Stimulated activated CD4-positive, alpha-beta T cell treated with anti-CD3 and anti-CD28 coated beads, Interleukin-12 subunit alpha, Interleukin-12 subunit beta, amount 100 ng/mL, for 4 hours (primary cell): ENCODE measurements at places on chromosomes 3 and 15.
A peak's percentile ranks its signal among the peaks of the same experiment; 100 is the strongest.

DNA sequence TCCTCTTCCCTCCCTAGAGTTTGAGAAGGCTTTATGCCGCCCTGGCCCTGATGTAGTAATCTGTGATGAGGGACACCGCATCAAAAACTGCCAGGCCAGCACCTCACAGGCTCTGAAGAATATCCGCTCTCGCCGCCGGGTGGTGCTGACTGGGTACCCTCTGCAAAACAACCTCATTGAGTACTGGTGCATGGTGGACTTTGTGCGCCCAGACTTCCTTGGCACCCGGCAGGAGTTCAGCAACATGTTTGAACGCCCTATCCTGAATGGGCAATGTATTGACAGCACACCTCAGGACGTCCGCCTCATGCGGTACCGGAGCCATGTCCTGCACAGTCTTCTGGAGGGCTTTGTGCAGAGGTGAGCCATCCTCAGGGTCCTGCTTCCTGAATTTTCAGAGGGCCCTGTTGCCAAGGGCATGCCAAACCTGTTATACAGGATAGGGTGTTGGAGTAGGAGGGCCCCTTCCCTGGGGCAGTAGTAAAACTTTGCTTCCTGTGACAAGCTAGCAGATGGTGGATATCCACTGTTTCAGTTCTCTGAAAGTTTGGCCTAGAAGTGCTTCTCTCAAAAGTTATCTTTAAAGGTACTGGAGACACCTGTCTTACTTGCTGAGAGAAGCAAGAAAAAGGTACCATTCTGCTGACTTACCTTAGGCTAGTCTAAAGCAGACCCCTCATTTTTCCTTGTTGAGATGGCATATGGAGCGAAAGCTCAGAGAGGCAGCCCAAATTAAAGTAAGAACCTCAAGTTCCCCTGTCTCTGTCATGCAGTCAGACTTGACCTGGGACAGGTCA, 33.7 kb upstream of the TEX264 start:
- DNase-seq: no peak

DNA sequence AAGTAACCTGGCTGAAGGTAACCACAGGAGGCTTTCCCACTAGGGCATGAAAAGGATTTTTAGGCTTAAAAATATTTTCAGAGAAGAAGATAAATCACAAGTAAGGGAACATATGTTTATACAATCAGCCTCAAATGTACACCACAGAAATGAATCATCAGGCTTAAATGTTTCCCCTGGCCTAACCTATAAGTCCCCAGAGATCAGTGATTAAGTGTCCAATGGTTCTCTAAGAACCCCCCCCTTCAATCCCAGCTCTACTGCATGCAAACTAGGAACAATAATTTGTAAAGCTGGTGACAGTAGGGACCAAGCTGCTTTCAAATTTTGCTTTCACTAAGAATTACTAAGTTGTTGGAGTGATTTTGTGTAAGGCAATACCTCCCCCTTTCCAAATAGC, 431.6 kb upstream of the LMCD1 start:
- no peak for DNase-seq

GRCh38 chr3:17806201-17806600, 63.8 kb upstream of the TBC1D5 start:
- DNase-seq: no peak

DNA sequence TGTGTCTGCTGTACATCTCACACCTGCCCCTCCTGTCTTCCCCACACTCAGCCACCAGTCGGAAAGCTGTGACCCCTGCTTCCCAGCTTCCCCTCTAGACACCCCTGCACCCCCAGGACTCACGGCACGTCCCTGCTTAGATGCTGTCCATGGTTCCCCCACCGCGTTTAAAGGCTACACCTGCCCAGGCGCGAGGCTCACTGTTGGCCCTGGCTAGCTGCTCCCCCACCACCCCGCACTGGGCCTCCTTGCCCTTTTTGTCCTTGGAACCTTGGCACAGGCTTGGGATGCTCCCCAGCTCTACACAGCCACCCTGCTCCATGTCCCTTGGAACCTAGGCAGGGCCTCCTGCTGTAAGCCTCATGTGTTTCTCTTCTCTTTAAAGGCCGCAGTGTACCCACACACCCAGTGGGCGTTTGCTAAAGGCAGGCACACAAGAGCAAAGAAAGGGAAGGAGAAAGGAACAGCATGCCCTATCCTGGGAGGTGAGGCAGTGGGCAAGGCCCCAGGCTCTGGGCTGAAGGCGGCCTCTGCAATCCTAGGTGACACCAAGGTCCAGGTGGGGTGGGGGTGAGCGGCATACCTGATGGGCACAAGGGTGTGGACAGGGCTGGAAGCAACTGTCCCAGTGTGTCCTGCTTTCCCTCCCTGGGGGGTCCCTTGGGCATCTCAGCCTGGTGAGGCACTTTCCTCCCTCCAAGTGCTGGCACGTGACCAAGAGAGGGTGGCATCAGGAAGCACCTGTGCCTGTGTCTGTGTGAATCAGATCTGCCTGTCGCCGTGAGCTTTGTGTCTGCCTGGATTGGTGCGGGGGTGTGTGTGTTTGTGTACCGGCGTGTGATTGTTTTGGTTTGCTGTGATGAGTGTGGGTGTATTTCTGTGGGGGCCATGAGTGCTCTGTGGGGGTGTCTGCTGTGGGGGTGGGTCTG, 54.4 kb downstream of the TPRA1 start:
- no peak for DNase-seq

DNA sequence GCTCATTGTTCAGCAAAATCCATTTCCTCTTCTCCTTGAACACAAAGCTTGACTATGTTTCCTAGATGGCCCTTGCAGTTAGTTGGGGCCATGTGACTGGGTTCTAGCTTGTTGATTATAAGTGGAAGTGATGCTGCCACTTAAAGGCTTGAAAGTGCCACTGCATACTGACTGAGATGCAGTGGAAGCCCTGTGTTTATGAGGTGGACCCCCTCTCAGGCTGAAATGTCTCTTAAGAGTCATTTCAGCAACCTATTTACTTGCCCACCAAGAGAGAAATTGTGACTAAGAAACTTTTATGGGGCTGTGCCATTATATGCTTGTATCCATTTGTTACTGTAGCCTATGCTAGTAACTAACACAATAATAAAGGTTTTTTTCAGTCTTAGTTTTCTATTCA, 8.4 kb upstream of the ANP32A start:
- DNase-seq: no peak

- DNase-seq: no peak
Measured at GRCh38 chr3:31968369-31968926, 12.6 kb downstream of the OSBPL10 start.

DNA sequence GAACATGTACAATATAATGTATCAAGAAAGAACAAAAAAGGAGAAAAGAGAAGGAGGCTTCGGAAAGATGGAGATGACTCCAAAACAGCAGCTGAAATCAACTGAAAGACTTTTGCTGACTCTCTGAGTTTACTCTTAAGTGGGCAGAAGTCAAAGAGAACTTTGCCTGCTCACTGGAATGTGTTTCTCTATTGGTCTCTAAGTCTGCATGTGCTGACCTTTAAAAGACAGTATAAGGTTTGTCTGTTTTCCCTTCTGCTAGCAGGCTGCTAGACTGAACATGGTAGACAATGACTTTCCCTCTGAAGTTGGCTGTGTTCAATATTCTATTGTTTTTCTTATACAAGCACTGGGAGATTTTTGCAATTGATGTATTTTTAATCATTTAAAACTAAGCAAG, 7.2 kb upstream of the MAP4 start:
- no peak for DNase-seq

DNA sequence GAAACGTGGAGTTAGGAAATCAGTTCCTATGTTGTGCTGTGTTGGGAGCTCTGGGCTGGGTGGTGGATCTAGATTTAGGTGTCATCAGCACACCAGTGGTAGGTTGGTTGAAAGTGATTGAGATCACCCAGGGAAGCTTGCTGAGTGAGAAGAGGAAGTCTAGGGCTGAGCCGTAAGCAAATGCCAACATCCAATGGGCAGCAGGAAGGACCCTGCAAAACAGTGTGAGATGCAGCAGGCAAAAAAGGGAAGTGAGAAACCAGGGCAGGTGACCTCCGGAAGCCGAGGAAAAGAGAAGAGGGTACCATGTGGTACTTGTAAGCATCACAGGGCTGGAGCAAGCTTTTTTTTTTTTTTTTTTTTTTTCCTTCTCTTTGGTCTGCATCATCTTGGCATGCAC, 15.9 kb upstream of the COPG1 start:
- no peak for DNase-seq

DNA sequence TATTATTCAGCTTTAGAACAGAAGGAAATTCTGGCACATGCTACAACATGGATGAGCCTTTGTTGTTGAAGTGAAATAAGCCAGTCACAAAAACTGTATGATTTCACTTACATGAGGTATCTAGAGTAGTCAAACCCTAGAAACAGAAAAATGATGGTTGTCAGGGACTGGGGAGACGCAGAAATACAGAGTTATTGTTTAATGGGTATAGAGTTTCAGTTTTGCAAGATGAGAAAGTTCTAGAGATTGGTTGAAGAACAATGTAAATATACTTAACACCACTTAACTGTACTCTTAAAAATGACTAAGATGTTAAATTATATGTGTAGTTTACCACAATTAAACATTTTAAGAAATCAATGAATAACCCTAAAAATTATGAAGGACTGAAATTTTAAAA, 15.8 kb downstream of the SPTSSB start:
- DNase-seq: no peak

GRCh38 chr3:107285197-107285596, 92.0 kb upstream of the CCDC54 start:
- no peak for DNase-seq

DNA sequence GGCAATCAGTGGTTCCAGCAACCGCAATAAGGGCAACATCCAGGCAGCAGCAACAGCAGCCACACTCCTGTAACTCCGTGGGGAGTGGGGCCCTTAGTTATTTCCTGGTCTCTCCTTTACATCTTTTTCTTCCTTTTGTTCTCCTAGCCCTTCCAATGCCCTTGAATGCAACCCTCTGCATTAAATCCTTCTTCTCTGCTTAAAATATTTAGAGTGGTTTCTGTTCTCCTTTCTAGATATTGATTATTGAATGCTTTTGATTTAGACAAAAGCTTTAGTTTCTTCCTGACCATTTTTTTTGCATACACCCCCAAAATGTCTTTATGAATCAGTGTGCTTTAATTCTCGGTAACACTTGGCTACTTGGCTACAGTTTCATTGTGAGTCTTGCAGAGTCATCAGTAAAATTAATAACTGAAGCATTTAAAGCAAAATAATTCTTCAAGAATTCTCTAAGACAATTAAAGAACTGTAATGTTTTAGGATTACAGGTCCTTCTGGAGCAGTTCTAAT, 586.1 kb downstream of the MECOM start:
- no peak for DNase-seq

GRCh38 chr3:126153695-126154360, 26.6 kb downstream of the ALDH1L1 start:
- DNase-seq: no peak

- no peak for DNase-seq
Measured at GRCh38 chr3:53166781-53167291, 5.8 kb downstream of the PRKCD start.

- DNase-seq: no peak
Measured at GRCh38 chr3:72274493-72275330, 489.8 kb upstream of the PROK2 start.

DNA sequence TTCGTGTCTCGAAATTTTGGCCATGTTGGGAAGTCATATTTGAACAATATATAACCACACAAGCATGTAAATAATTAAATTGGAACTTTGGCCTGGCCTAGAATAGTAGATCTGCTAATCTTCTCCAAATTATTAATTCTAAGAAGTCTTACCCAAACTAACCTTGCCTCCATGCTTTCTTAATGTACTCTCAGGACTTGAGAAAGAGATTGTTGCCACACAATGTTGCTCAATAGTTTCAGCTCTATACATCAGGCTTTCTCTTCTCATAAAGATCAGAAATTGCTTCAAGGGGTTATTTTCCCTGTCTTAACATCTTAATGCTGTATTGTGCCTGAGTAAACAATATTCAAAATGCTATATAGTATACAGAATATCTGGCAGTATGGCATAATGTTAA, 202.7 kb upstream of the LRIG1 start:
- DNase-seq: no peak

DNA sequence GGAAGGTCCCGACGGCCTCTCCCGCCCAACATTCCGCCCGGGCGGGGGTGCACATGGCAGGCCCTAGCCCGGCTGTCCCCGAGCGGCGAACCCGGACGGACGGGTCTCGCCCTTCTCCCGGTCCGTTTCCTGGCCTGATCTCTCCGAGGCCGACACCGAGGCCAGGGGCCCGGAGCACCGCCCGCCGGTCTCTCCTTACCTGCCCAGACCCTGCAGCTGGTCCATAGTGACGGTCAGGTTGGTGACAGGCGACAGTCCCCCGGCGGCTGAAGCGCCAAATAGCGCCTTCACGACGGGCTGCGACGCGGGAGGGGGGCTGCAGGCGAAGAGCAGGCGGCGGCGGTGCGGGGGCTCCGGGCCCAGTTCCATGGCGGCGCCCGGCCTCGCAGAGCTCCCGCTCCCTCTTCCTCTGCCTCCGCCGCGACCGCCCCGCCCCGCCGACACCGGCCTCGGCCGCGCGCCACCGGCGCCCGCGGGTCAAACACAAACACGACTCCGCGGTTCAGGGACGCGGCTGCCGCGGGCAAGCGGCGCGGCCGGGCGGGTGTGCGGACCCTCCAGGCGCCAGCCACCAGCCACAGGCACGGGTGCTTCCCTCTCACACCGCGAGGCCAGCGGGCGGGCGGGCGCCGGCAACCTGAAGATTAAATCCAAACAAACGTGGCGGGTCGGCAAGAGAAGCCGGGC, 495 bp downstream of the CDC25A start:
- peak; percentile 33 for DNase-seq

DNA sequence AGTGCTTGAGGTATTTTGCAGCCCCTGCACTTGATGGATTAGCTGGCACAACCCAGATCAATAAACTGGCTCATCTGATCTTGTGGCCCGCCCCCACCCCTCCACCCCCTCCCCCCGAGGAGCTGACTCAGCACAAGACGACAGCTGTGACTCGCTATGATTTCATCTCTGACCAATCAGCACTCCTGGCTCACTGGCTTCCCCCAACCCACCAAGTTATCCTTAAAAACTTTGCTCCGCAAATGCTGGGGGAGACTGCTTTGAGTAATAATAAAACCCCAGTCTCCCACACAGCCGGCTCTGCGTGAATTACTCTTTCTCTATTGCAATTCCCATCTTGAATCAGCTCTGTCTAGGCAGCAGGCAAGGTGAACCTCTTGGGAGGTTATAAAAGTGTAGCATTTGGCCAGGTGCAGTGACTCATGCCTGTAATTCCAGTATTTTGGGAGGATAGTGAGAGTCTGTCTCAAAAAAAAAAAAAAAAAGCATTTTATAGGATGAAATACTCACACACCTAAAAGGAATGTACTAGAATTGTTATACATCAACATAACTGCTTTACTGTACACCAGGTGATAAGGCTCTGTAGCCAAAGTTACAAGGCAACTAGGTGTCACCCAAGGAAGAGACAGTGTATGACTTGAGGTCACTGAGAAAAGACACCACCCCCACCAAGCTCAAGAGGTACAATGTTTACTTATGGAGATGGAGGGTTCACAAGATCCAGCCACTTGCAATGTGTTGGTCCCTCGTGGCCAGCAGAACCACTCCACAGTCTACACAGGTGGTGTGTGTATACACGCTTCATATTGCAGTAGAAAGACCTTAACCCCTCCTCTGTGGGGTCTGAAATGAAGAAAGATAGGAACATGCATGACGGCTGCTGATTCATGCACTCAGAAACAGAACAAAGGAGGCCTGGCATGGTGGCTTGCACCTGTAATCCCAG, 8.6 kb downstream of the ZNF445 start:
- DNase-seq: peak; percentile 29
